ENCODE measurements at places on chromosomes 16 and 17. TPM values are rescaled to one million over a fixed set of nuclear protein-coding genes. Genes with fewer than 3 reads are reported as not detected.

- DNase-seq = no peak
Observed at GRCh38 chr17:13843862-13844635, 225.3 kb upstream of the COX10 start.

GRCh38 chr16:88976366-88977017, 515 bp downstream of the CBFA2T3 start:
- no peak for DNase-seq

The RBFOX1 gene
- 4.8 TPM for total RNA-seq

The C16orf96 gene
- 0.30 TPM for total RNA-seq

DNA sequence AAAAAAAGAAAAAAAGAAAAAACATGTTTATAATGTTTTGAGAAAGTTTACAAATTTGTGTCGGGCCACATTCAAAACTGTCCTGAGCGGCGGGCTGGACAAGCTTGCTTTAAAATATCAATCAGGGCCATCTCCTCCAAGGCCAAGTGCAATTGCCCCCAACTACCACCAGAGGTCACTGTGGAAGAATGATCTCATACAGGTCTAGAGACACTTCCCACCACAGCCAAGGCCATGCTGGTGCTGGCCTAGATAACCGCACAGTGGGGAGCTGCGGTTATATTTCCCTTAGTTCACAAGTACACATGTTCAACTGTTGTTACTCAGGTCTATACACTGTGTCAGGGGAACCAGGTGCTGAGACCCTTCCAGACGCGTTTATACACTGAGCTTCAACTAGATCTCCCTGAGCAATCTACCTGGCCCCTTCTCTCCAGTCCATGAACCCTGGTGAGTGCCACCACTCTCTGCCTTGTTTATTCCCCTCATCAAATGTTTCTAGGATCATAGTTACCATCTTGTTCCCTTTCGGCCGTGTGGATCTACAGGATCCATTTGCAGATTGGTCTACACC, 83.8 kb upstream of the CCL2 start:
- no peak for DNase-seq

DNA sequence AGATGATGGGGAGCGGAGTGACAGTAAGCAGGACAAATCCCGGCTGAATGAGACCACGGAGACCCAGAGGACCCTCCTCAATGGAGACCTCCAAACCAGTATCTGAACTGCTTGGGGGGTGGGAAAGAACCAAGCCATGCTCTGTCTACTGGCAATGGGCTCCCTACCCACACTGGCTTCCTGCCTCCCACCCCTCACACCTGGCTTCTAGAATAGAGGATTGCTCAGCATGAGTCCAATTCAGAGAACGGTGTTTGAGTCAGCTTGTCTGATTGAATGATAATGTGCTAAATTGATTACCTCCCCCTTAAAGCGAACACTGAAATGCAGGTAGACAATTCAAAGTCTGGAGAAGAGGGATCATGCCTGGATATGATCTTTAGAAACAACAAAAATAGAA, 5.5 kb downstream of the SSTR2 start:
- DNase-seq = no peak

The SEZ6L2 gene
- total RNA-seq = 2.9 TPM

GRCh38 chr17:32498391-32498790, 11.6 kb downstream of the CDK5R1 start:
- DNase-seq = no peak

DNA sequence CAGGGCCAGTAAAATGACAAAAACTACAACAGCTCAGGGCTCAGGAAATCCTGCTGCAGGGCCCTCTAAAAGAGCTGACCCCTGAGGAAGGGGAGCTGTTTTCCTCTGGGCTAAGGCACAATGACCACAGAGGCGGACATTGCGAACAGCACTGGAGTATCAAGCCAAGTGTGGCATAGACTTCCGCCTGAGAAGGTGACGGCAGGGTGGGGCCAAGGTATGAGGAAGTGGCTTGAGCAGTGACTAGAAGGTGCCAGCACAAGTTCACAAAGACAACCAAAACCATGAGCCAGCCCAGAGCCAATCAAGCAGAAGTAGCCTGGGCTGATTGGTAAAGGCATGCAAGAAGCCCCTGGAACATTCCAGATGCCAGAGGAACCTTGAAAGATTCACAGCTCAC, 13.9 kb downstream of the ERN2 start:
- no peak for DNase-seq

DNA sequence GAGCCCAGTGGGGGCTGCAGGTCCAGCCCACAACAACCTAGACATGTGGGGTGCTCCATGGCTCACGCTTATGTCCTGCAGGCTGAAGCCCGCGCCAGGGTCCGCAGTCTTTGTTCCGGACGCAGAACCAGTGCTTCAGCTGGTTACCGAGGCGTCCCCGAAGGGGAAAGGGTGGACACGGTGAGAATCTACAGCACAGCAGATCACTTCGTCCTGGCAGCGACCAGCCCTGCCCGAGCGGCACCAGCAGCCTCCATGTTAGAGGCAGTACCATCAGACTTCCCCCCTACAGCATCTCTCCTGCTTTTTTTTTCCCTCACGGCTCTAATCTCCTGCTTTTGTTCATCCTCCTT, 1736.4 kb downstream of the TP53TG3F start:
- no peak for DNase-seq

GRCh38 chr16:48087639-48088038, 68.2 kb downstream of the ABCC12 start:
- no peak for DNase-seq

The MEOX1 gene
- total RNA-seq = 10.9 TPM

- DNase-seq = peak; percentile 39
Observed at GRCh38 chr17:40345994-40346764, 18.4 kb downstream of the GJD3 start.

The MAP3K14 gene
- total RNA-seq = 4.4 TPM

DNA sequence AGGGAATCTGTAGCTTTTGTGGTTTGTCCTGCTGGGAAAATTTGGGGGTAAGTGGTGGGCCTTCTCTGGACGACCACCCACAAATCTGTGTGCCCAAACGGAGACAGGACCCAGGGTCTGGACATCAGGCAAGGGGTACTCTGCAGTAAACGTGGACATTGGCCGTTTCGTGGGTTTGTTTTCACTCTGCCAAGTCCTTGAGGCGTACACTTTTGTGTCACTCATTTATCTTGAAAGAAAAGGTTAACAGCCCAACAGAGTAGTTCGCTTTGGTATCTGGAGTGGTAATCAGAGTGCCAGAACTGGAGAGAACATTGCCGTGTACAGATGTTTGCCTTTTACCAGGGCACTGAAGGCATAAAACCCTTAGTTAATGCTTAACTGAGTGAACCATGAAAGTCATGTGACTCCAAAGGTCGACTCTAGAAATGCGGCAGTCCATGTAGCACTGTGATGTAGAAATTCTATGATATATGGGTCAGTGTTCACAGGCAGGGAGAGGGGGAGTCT, 15.4 kb downstream of the NAA60 start:
- DNase-seq = peak; percentile 10

- DNase-seq = no peak
Observed at GRCh38 chr17:68196394-68197090, 51.3 kb upstream of the AMZ2 start.

The PLK1 gene
- 5.1 TPM for total RNA-seq

The CCL8 gene
- total RNA-seq = 3.1 TPM

GRCh38 chr16:73265124-73265837, 217.4 kb upstream of the ZFHX3 start:
- DNase-seq = no peak

- DNase-seq = peak; percentile 79
Observed at GRCh38 chr17:40293363-40293762, 5.7 kb downstream of the CDC6 start.

The EPN3 gene
- 5.3 TPM for total RNA-seq

The DNAH2 gene
- 0.10 TPM for total RNA-seq

The ASPSCR1 gene
- 19.2 TPM for total RNA-seq

DNA sequence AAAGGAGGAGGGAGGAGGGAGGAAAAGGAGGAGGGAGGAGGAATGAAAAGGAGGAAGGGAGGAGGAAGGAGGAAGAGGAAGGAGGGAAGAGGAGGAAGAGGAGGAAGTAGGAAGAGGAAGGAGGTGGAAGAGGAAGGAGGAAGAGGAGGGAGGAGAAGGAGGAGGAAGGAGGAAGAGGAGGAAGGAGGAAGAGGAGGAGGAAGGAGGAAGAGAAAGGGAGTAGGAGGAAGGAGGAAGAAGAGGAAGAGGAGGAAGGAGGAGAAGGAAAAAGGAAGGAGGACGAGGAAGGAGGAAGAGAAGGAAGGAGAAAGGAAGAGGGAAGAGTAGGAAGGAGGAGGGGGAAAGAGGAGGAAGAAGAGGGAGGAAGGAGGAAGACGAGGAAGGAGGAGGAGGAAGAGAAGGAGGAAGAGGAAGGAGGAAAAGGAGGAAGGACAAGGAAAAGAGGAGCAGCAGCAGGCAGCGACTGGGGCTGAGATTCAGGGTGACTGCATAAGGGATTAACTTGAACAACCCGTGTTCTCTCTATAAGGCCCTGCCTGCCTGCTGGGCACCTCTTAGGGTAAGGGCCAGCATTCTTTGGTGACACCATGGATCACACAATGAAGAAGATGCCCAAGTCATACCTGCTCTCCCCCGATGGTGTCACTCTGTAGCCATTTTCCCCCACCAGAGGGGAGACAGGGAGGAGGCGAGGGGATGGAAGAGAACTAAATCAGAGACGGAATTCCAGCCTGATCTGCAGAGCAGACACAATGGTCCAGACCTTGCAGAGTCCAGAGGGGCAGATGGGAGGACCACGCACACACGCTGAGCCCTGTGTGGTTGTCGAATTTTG, 1.4 kb upstream of the IL34 start:
- DNase-seq = no peak
